ENCODE measurements at places on chromosomes 13 and 19. TPM values are rescaled to one million over a fixed set of nuclear protein-coding genes. Genes with fewer than 3 reads are reported as not detected.
A peak's percentile ranks its signal among the peaks of the same experiment; 100 is the strongest.

Gene ZNF284
- 1.8 TPM for total RNA-seq

DNA sequence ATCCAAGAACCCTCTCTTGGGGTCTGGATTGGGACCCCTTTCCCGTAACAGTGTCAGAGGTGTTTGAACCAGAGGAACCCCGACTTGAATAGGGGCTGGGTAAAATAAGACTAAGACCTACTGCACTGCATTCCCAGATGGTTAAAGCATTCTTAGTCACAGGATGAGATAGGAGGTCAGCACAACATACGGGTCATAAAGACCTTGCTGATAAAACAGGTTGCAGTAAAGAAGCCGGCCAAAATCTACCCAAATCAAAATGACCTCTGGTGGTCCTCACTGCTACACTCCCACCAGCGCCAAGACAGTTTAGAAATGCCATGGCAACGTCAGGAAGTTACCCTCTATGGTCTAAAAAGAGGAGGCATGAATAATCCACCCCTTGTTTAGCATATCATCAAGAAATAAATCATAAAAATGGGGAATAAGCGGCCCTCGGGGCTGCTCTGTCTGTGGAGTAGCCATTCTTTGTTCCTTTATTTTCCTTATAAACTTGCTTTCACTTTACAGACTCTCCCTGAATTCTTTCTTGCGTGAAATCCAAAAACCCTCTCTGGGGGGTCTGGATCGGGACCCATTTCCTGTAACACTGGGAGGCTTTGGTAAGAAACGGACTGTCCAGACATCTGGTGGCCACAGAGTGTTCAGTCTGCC, 4.4 kb upstream of the SIN3B start:
- no peak for DNase-seq

DNA sequence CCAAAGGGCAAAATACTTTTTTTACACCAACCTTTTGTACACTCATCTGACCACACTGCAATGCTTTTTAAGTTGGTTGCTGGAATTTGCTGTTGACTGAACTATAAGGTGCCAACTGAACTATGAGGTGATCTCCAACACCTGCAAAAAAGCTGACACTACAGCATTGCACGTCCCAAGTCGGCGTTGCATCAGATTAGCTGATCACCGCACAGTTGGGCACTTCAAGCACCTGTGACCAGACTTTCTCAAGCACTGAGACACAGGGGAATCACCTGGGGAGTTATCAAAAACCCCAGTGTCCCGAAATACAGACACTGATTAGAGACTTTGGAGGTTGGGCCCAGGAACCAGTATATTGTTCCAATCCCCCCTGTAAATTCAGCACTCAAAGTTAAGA, 1.1 kb downstream of the NLRP11 start:
- DNase-seq, result no peak

DNA sequence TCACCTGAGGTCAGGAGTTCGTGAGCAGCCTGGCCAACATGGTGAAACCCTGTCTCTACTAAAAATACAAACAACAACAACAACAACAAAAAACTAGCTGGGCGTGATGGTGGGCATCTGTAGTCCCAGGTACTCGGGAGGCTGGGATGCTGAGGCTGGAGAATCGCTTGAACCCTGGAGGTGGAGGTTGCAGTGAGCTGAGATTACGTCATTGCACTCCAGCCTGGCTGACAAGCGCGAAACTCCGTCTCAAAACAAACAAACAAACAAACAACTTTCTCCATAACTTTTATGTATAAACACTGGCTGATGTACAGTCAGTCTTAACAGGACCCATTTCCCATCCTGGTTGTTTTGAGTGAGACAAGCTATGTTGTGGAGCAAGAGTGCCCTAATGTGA, 5.8 kb upstream of the CYP4F8 start:
- DNase-seq, result no peak

DNA sequence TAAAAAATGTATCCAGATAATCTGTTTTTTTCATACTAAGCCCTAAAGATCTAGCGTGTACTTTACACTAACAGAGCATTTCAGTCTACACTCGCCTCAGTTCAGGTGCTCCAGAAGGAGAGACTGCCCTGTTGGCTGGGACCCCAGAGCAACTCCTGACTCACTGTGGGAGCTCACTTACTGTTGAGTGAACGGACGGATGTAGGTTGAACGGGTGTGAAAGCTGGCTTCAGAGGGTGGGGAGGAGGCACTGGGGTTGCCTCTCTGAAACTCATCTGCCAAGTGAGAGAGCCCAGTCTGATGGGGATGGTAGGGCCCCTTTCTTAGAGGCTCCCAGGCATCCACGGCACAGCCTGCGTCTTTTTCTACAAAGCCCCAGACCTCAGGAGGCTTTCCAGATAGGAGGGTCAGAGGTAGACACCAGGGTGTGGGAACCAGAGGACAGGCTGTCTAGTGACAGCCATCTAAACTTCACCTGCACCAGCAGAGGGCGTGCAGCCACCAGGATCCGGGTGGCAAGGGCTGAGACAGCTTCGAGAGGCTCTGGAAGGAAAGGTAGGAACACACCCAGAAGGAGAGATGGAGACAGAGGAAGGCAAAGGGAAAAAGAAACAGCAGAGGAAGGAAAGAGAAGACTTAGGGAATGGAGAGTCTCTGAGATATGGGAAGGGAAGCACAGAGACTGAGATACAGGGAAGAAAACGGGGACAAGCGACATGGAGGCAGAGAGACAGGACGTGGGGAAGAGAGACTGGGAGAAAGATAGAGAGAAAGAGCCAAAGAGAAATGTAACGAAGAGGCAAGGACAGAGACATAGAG, 3.7 kb downstream of the KASH5 start:
- DNase-seq, result peak; percentile 85

Gene LRRC4B
- not detected for total RNA-seq

- no peak for DNase-seq
Measured at GRCh38 chr13:36831291-36831690, 12.3 kb downstream of the RFXAP start.

Gene SLC17A7
- total RNA-seq, result 0.30 TPM

Gene KLK15
- not detected for total RNA-seq

Gene PRR20B
- not detected for total RNA-seq

Gene KIR3DL1
- total RNA-seq, result 0.23 TPM
